Cerebellar nuclear complex (tissue), 1 donor: ENCODE measurements at places on chromosomes 4 and X.

DNA sequence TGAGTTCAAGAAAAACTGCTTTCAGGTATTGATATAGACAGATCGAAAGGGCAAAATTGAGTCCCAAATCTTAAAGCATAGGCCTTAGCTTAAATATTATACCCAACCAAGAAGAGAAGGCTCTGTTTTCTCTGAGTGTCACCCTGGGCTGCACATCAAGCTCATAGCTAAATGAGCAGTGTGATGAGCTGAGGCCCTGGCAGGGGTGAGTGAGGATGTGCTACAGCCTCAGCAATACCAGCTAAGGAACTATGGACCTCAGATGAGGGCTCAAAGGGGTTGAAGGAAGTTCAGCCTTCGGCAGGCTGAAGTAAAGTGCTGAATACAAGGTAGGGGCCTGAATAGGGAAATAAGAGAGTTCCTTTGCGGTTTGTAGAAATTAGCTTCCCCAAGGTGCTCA is 79.3 kb downstream of the FAM114A1 start:
- no peak for DNase-seq

GRCh38 chrX:40698851-40699250 is 36.5 kb downstream of the MED14 start:
- no peak for DNase-seq

- no peak for DNase-seq
Measured at GRCh38 chr4:620201-620600, 5.2 kb upstream of the PDE6B start.

- no peak for DNase-seq
Measured at GRCh38 chr4:91025241-91026148, 898.3 kb downstream of the CCSER1 start.

DNA sequence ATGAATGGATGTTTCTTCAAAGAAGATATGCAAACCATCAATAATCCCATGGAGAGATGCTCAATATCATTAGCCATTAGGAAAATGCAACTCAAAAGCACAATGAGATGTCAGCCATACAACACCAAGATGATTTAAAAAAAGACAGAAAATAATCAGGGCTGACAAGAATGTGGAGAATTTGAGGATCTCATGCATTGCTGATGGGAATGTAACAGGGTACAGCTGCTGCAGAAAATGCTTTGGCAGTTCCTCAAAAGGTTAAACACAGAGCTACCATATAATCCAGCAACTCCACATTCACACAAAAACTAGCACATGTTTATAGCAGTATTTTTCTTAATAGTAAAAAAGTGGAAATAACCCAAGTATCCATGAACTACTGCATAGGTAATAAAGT is 110.5 kb upstream of the ZNF518B start:
- no peak for DNase-seq

DNA sequence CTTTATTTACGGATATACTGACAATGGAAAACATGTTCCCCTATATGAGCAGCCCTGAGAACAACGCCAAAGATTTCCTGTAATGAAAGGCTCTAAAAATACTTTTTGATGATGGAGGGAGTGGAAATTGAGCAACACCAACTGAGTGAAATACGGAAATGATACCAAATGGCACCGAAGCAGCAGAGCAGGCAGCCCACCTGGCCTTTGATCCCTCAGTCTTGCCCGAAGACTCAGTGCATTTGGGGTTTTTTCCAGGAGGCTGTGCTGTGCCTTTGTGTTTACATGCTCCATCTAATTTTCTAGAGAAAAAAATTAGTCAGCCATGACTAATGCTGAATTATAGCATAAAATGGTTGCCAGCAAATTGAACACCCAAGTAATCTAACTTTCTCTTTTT is 169.9 kb upstream of the RBPJ start:
- DNase-seq = no peak

DNA sequence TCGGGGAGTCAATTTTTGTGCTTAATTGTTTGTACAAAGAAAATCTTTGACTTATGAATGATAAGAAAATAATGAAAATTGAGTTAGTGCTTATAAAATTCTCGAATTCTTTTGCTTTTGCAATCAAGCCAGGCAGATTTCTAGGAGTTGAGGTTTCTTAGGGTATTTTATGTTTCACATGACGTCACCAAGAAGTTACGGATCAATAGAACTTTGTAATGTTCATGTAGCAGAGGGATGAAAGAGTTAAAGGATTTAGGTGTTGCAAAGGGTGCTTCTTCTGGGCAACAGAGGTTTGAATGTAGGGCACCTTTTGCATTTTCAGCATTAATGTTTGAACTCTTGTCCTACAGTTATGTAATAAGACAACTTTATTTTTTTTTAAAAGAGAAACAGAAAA is 19.4 kb downstream of the GBA3 start:
- DNase-seq = no peak

GRCh38 chr4:47972181-47972580 is 44.3 kb downstream of the CNGA1 start:
- no peak for DNase-seq

GRCh38 chrX:21375708-21376009 is 1.4 kb downstream of the CNKSR2 start:
- DNase-seq = no peak

GRCh38 chrX:48826876-48827653 is 752 bp downstream of the ERAS start:
- DNase-seq = no peak

- DNase-seq = no peak
Measured at GRCh38 chr4:57044279-57044678, 65.6 kb downstream of the POLR2B start.

GRCh38 chr4:125719987-125720386 is 405.2 kb downstream of the FAT4 start:
- DNase-seq = no peak

GRCh38 chr4:126853715-126854114 is 779.0 kb upstream of the INTU start:
- no peak for DNase-seq

DNA sequence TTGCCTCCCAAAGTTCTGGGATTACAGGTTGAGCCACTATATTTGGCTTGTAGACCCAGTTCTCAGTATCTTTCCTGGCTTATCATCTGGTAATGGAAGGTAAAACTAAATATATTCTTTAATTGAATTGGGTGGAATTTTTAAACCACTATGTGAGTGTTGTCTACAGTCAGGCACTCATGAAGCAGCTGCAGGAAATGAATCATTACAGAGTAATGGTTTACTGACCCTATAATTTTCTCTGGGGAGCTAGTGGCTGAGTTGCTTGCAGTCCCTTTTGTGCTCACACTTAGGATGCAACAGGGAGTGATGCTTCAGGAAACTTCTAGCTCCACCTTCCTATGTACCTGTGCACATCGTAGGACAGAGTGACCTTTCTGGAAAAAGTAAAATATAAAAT is 4.1 kb upstream of the UGT2B7 start:
- no peak for DNase-seq

GRCh38 chr4:41878991-41879491 is 56.2 kb upstream of the TMEM33 start:
- no peak for DNase-seq

DNA sequence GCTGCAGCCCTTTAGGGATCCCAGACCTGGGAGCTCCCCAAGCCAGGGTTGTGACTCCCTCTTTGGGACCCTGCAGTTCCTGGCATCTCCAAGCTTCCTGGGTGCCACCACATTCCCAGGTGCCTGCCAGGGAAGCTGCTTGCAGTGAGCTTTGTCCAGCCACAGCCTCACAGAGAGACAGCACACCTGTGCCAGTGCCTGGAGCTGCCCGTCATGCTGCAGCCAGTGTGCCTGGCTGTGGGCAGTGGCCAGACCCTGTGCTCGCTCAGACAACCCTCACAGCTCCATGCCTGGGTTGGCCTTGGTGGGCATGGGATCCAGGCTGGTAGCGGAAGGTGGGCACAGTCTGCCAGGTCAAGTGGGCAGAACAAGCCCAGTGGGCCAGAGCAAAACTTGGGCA is 36.0 kb downstream of the TMPRSS11A start:
- no peak for DNase-seq

- DNase-seq = no peak
Measured at GRCh38 chr4:182533964-182534363, 290.8 kb downstream of the TENM3 start.

GRCh38 chr4:100076753-100077152 is 113.5 kb downstream of the DDIT4L start:
- no peak for DNase-seq

- DNase-seq = no peak
Measured at GRCh38 chrX:153580700-153581386, 18.1 kb downstream of the CCNQ start.

GRCh38 chrX:15245896-15246295 is 24.0 kb downstream of the ASB9 start:
- no peak for DNase-seq

DNA sequence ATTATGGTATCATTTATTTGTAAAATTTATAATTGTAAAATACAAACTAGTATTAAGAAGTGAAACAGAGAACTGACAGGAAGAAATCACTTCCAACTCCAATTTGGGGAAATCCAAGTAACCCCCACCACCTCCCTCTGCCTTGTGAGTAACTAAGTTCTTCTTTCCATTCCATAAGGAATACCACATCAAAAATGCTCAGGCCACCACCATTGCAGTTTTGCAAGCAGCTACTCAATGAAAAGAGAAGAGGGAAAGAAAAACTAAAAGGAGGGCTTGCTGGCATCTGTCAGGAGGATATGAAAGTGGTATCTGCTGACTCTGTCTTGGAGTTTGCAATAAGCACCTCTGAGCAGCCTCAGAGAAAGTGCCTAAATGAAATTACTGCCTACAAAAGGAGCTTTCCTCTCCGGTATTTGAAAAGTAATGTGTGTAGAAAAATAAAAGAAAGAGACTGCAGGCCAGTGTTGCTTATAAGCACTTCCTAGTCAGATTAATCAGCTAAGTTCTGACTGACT is 228.7 kb downstream of the OPHN1 start:
- DNase-seq = no peak

DNA sequence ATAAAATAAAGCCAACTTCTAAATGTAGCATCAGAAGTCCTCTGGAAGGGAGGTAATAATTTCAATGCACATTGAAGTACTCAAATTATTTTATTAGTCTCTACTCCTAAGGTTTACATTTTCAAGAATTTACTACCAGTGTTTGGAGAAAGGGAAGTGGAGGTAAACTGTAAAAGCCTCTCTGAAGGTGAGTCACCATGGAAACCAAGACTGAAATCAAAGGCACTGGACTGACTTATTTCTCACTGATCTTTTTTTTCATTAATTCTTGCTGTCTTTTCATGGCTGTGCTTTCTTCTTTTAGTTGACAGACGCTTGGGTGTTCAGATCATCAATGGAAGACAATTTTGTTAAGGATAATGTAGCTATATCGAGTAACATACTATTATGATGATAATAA is 9.7 kb downstream of the SLC39A8 start:
- DNase-seq = no peak

- no peak for DNase-seq
Measured at GRCh38 chrX:123878252-123878721, 18.4 kb downstream of the XIAP start.

GRCh38 chr4:147596981-147597380 is 20.2 kb upstream of the TMEM184C start:
- DNase-seq = no peak

DNA sequence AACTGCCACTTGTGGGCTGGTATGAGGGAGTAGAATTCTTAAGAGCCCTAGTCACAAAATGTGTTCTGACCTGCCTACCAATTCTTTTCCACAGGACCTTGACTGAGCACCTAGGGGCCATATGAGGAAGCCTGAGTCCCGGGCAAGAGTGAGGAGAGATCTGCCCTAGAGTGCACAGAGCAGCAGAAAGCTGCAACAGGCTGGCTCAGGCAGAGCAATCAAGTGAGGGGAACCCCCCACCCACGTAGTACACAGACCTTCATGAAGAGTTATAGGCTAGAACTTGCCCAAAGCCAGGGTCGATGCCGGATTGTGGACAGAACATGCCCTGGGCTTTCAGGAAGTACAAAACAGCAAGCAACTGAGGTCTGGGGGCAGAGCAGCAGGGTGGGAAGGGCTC is 117.0 kb downstream of the SPOCK3 start:
- DNase-seq = no peak

DNA sequence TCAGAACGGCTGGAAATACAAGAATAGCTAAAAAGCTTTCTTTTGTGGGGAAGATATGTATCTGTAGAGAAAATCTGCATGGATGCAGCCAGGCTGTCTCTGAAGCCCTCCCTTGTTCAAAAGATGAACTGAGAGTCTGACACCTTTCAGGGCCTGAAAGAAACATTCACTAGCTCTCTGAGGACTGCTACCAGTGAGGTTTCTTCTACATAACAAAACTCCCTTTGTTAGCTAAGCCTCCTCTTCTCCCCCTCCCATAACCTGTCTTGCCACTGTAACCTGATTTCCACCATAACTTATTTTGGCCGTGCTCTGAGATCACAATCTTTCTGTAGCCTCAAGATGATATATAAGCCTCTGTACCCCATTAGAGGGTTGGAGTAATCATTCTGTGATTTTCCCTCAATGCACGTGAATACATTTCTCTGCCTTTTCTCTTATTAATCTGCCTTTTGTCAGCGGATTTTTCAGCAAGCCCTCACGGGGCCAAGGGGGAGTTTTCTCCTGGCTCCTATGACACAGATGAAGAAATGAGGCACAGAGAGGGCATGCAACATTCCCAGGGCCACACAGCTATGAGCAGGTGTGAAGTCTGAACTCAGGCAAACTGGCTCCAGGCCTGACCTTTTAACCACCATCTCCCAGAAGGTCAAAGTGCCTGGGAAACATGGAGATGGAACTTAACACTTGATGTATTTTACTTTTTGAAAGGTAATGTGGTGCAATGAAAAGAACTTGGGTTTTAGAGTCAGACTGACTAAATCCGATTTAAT is 161.6 kb upstream of the PRDX4 start:
- no peak for DNase-seq

GRCh38 chr4:86560447-86560846 is 33.7 kb upstream of the PTPN13 start:
- DNase-seq = no peak

- no peak for DNase-seq
Measured at GRCh38 chr4:69735119-69735518, 25.3 kb downstream of the SULT1B1 start.

DNA sequence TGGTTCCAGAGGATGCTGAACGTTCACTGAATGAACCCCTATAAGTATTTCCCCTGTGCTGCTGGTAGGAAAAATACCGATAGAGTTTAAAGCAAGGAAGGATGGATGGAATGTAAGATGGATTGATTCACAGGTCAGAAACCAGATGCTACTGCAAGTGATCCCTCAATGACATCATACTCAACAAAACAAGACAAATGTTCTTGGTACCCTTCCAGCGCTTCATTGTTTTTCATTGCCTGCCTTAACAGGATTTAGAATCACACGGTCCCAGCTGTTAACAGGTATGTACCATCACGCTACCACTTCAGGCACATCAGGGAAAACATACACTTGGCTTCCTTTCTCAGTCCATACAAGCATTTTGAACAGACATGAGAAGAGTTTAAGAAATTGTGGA is 118.1 kb upstream of the TLR3 start:
- no peak for DNase-seq
